Fibroblast of villous mesenchyme (primary cell): ENCODE measurements at places on chromosomes 3 and 15.

- DNase-seq = peak; percentile 6
These were observed 60.0 kb downstream of the NMNAT3 start for GRCh38 chr3:139617672-139618268.

DNA sequence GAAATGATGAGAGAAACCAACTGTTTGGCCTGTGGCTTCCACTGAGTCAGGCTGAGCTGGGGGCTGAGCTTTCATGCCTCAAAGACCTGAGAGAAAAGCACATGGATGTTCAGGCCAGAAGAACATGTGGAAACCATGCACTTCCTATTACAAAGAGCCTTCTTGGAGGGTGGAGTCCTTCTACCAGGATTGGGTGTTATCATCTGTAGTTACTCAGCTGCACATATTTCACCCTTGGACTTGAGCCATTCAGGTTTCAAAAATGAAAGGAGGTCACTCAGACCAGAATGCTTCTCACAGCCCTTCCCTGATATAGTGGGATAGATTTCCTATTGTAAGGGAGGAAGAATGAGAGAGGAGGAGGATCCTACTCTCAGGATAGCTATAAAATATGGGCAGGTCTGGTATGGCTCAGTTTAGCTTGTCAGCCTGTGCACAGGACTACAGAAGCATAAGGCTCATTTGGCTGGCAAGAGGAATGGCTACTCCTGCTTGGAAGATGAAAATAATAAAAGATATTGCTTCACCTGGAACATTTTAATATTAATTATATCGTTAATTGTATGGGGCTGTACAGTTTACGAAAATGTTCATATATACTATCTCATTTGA, 173.6 kb upstream of the TMC3 start:
- DNase-seq = no peak

GRCh38 chr3:109648027-109648426, 310.7 kb upstream of the DPPA4 start:
- DNase-seq = no peak

DNA sequence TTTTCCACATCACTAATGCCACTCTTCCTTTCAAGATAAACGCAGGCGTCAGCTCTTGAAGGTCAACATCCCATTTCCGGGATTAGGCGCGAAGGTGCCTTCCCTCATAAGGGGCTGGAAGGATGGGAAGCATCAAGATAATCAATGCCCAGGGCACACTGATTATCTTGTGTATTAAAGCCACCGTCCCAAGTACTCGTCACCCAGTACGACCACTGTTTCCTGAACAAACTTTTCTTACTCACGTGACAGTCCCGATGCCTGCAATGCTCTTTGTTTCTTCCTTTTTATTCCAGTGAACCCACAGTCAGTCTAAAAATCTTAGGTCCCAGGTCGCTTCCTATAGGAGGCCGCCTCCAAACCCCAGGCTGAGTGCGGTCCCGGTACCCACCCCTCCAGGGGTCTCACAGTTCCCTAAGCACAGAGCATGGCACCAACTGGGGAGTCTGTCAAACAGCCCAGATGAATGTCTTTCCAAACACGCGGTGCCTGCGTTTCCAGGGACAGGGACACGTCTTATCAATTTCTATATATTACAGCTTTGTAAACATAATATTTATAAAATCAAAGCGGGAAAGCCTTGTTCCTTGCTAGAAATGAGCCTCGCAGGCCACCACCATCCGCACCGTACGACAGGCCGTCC, 589 bp downstream of the ANAPC13 start:
- peak; percentile 39 for DNase-seq

GRCh38 chr3:134090031-134090430, 60.3 kb upstream of the SLCO2A1 start:
- peak; percentile 86 for DNase-seq

- peak; percentile 26 for DNase-seq
These were observed 36.2 kb upstream of the AADACL2 start for GRCh38 chr3:151697496-151697895.

GRCh38 chr15:47796339-47796738, 79.0 kb downstream of the SEMA6D start:
- DNase-seq = no peak

DNA sequence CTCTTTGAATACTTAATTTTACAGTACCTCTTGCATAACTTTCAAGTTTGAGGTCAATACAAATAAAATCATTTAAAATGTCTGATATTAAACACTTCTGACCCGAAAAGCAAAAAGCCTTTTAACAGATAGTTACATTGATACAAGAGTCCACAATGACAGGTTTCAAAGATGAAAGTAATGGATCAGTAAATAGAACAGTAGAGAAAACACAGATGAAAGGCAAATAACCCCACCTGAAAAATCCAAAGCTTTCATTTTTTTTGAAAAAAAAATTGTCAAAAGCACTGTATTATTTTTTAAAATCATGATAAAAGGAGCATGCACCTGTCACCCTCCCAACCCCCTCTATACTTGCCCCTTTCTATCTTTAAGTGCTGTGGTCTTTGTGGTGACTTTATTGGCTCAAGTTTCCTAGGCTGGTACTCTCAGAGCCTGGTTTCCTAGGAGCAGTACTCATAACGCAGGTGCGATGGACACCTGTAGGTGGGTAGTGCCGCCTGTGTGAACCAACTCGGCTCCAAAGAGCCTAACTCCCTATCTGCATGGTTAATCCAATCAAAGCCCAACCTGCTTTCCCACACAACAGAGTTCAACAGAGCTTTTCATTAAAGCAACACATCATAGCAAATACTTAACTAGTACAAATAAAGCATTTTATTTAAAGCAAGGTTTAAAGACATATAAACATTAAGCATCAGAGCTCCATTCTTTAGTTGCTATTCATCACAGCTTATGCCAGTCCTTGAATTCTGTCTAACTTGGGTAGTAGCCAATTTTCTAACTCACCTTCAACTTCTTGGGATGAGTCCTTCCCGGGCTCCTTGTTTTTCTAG, 32.2 kb downstream of the LIPC start:
- no peak for DNase-seq

GRCh38 chr3:29949940-29950616, 656.3 kb upstream of the TGFBR2 start:
- DNase-seq = no peak

DNA sequence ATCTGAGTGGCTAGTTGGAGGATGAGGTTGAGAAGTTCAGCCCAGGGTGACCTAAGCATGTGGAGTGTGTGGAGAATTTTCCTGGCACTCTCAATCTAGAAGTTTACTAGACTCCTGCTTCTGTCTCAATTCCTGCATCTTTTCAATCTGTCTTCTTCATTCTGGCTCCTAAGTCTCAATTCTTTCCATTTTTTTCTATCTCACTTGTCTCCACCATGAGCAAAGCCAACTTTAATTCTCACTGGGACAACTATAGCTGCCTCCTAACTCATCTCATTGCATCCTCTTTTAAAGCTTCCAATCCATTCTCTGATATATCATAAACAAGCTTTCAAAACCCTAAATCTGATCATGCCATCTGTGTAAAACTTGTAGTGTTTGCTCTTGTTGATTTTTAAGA, 569.3 kb downstream of the NAALADL2 start:
- DNase-seq = no peak

DNA sequence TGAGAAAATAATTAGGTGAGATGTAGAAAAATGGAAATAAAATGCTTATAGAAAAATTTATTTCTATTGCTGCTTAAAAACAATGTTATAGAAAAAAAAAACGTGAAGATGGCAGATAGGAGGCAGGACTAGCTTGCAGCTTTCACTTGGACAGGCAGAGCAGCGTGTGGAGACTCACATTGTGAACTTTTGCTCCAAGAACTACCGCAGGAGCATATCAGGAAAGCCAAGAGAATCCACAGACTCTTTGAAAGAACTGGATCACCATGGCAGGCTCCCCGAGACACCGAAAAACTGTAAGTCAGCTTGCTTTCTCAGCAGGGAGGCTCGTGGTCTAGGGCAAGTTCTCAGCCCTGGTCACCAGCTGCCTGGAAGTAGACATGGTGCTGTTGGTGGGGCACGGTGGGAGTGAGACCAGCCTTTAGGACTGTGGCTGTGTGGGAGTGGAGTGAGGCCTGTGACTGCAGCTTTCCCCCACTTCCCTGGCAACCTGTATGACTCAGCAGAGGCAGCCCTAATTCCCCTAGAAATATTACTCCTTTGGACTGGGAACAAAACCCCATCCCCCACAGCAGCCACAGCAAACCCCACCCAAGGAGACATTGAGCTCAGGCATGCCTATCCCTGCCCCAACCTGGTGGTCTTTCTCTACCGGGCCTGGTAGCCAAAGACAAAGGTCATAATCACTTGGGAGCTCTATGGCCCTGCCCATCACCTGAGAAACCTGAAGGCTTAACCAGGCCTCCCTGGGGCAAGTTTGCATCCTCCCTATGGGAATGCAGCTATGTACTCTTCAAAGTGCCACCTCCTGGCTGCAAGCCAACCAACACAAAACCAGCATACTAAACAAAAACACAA, 22.8 kb downstream of the STRIT1 start:
- DNase-seq = no peak

- DNase-seq = no peak
These were observed 5.6 kb upstream of the BAHD1 start for GRCh38 chr15:40435023-40435709.

DNA sequence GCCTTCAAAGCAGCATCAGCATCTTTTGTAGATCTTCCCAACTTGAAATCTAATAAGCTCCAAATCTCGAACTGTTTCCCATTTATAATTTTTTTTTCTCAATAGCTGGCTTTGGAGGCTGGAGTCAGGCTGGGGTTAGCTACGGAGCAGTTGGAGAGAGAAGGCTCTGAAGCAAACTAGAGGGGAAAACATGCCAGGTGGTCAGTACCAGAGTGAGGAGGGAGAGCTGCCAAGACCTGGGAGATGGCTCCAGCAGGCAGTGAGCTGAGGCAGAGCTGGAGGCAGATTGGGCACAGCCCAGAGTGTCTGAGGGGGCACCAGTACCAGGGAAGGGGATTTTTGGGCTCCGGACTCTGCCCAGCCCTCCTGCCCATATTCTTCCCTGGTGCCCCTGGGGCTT, 311.2 kb downstream of the RPLP1 start:
- no peak for DNase-seq

DNA sequence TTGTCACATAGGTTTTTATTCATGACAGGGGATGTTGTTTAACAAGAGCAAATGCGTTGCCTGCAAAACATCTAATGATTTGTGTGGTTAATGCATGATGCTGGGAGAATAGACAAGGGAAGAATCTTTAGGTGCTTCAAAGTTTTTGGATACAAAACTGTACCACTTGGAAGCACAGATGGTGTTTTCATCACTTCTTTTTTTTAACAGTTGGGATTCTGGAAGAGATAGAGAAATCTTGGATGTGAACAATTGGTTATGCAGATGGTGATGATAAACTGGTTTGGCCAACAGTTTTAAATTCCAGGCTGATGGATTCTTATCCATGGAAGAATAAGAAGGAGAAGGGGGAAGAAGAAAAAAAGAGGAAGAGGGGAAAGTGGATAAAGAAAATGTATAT, 379.4 kb downstream of the KCNH8 start:
- no peak for DNase-seq

DNA sequence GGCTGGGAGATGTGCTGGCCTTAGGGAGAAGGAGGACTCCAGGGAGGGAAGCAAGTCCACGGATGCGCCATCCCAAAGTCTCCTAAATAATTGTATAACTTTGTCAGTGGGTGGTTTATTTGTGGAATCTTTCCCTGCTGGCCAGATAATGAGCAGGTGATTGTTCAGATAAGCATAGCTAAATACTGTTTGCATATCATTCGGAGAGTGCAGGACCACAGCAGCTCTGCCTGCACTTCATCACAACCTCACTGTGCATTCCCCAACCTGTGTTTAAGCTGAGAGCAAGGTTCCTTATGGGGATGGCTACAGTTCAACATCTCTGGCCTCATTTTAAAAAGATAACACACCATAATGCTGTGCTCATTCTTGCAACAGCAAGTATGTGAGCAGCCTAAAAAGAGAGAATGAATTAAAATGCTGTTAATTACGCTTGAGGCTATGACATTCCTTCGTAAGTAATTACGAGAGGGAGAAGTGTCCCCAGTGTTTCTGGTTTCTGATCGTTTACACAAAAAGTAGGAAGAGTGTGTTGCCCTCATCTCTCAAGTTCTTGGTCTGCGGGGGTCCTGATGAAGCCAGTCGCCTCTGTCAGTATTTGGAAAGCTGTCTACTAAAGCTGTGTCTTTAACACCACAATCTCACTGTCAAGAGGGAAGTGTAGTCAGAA, 272.0 kb upstream of the RORA start:
- no peak for DNase-seq

GRCh38 chr3:113677737-113678136, 18.7 kb downstream of the USF3 start:
- no peak for DNase-seq

DNA sequence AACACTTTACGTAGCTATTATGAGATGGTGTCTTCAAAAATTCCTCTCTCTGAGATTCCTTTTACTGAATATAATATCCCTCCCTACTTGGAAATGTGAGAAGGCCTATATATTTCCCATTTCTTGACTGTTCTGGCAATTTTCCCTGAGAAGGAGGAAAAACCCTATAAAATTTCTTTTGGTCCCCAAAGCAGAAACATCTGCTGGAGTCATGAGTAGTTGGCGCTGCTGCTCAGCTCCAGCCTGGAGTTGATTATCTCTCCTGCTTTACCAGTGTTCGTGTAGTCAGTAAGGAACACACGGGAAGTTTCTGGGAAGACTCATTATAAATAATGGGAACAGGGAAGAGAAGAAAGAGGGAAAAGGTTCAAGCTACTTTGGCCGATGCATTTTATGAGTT, 680.1 kb downstream of the EPHA3 start:
- no peak for DNase-seq

DNA sequence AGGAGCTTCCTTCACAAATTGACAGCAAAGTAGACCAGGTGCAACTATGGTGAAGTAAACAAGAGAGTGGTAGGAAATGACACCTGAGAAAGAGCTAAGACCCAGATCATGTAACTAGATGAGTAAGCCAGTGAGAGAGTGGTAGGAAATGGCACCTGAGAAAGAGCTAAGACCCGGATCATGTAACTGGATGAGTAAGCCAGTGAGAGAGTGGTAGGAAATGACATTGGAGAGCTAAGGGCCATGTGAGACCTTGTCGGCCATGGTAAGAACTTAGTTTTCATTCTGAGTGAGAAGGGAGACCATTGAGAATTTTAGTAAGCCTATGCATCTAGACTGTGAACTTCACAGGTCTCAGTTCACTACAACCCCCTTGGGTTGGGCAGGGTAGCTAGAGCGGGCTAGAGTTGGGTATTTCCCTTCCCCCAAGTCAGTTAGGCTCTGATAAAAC, 5.4 kb upstream of the SENP7 start:
- DNase-seq = no peak
